ENCODE measurements at places on chromosomes 11 and 22. TPM values are rescaled to one million over a fixed set of nuclear protein-coding genes. Genes with fewer than 3 reads are reported as not detected.

DNA sequence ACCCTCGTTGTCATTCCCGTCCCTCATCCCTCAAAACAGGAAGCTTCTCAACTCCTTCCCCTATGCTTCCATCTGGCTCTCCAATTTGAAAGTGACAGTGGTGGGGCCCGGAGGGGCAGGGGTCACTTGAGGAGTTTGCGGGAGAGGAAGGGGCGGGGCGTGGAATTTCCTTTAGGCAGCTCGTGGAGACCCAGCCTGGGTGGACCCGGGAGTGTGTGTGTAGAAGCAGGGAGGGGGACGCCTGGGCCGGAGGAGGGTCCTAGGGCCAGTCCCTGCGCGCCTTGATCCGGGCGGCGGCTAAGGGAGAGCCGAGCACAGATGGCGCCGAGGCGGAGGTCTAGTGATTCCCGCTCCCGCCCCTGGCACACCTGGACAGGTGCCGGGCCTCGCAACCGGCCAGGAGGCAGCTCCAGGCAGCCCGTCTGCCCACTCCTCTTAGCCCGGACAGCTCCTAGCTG lies 7.8 kb upstream of the PAX6 start:
- no peak for DNase-seq

DNA sequence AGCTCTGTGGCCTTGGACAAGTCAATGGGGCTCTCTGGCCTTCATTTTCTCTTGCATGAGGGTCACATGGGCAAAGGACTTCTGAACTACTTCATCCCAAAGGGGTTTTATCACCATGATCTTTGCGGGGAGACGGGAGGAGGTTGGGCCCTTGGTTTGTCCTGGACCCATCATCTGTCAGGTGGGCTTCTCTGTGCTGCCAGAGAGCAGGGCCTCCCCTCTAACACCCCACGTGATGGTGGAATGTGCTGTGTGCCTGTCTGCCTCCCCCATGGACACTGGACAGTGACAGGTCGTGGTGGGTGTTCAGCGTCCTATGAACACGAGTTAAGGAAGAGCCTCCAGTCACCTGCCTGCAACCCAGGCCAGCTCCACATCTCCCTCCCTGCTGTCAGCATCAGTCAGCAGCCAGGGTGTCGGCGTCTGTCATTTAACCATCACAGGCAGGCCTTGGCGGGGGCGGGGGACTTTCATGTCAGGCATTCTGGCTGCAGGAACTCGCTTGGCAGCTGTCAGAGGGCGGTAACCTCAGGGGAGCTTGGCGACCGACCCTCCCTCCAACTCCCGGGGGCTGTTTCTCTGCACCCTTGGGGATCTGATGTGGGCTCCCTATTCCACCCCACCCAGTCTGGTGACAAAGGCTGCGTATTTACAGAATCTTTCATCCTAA lies 2.6 kb upstream of the SUN2 start:
- peak; percentile 89 for DNase-seq

DNA sequence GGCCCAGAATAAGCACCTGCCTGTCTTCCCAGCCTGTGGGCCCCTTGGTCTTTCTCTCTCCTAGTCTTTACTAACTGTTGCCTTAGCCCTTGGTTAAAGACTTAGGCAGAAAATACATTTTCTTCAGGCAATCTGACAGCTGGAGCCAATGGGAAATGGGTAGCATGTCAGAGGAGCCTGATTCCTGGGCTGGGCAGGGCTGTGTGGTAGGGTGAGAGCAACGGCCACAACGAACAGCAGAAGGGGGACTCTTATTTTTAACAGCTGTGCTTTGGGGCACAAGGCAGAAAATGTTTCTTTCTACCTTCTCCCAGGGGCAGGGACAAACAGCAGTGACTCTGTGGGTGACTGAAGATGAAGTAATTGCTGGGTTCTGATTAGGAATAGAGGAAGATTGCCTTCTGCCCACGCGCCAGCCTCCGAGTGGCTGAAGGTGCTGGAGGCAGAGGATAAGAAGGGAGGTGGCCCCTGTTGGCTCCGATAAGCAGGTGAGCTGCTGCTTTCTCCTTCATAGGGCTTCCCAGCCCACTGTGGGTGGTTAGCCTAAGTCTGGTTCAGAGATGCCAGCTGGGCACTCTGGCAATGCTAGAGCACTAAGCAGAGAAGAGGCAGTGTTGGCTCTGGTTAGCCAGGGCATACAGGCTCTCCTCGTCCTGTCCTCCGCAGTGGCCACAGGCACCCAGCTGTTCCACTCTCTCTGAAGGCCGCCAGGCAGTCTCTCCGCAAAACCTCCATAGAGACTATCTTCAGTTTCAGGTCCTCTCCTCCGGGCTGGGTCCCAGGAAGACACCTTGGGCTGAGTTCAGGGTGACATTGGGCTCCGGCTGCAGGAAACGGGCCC lies 1.5 kb downstream of the YPEL4 start:
- DNase-seq, result peak; percentile 40

GRCh38 chr11:72718101-72718501 lies 34.1 kb downstream of the ARAP1 start:
- no peak for DNase-seq

DNA sequence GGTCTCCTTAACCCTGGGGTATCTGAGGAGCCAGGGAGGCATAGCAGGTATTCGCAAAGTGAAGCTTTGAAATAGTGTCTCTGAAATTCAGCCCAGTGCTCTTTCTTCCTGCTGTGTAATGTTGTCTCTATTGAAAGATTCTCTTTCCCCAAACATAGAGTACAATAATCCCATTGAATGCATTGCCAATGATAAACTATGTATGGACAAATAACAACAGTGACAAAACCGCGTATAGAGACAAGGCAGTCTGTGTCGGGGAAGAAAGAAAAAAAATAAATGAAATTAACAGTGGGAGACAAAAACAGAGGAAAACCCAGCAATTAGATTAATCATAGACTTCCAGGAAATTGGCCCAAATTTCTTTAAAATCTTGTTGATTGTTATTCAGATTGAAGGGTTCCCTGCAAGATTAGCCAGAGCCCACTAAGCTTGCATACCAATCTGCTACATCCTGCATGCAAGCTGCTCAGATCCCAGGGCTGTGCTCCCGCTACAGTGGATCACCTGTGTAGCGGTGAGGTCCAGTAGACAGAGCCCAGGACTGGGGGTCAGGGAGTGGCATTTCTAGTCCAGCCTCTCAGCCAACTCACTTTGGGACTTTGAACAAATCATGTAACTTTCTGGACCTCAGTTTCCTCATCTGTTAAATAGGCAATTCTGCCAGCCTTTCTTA lies 492.8 kb downstream of the INSC start:
- no peak for DNase-seq

DNA sequence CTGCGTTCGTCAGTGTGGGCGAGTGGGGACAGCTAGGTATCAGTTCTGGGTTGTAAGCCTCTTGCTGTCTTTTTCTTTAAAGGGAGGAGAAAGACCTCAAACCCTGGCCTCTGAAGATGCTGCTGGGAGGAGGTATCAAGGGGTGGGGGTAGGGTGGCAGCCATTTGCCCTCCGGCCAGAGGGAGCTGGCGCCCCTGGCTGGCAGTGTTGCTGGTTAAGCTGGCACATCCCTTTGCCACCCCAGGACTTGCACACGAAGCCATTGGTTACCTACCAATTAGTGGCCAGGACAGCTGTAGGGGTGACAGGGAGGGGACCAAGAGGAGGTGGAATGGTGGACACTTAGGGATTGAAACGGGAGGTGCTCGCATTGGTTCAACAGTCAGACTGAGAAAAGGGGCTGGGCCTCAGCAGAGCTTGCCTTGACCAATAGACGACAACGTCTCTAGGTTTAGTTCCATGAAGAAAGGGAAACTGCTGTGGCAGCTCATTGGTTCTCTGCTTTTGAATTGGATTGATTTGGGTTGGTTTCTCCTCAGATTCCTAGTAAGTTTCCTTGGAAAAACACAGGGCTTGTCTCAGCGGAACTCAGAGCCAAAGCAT lies 77.9 kb downstream of the ST3GAL4 start:
- no peak for DNase-seq

GRCh38 chr22:23215294-23216241 lies 35.3 kb downstream of the BCR start:
- peak; percentile 26 for DNase-seq

DNA sequence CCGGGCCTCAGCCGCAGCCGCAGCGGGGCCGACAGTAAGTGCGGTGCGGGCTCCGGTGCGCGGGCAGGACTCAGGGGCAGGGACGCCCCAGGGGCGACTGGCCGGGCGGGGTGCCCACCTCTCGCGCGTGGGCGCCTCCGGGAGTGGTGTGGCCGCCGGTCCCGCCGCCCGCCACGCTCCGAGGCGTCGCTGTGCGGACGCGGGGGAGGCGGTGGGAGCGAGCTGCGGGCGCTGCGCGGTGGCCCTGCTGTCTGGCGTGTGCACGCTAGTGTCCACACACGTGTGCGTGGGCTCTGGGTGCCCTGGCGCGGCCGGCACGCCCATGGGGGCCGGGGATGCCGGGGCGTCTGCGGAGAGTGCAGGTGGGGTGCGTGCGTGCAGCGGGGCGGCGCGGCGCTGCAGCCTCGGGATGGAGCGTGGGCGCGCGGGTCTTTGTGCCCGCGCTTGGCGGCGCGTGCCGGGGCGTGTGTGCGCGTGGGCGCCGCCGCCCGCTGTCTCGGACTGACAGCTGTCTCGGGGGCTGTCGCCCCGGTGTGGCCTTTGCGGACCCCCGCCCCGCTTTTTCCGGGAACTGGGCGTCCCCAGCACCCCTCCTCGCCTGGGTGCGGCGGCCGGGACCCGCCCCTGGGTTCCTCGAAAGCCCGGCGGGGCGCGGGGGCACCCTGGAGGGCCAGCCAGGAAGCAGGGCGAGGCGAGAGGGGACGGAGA lies 804 bp downstream of the KCNK4 start:
- no peak for DNase-seq

- no peak for DNase-seq
These were observed 288.5 kb downstream of the NTM start for GRCh38 chr11:131658952-131659351.

DNA sequence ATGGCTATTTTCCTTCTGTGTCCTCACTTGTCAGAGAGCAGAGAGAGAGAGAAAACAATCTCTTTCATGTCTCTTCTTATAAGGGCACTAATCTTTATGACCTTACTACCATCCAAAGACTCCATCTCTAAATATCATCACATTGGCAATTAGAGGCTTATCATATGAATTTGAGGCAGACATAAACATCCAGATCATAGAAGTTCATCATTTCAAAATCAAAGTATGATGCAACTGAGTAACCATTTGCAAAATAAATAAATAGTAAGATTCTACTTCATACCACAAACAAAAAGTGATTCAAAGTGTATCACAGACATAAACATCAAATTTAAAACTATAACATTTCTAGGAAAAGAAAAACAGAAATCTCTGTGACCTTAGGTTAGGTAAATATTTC lies 504.7 kb upstream of the ARHGAP42 start:
- no peak for DNase-seq

DNA sequence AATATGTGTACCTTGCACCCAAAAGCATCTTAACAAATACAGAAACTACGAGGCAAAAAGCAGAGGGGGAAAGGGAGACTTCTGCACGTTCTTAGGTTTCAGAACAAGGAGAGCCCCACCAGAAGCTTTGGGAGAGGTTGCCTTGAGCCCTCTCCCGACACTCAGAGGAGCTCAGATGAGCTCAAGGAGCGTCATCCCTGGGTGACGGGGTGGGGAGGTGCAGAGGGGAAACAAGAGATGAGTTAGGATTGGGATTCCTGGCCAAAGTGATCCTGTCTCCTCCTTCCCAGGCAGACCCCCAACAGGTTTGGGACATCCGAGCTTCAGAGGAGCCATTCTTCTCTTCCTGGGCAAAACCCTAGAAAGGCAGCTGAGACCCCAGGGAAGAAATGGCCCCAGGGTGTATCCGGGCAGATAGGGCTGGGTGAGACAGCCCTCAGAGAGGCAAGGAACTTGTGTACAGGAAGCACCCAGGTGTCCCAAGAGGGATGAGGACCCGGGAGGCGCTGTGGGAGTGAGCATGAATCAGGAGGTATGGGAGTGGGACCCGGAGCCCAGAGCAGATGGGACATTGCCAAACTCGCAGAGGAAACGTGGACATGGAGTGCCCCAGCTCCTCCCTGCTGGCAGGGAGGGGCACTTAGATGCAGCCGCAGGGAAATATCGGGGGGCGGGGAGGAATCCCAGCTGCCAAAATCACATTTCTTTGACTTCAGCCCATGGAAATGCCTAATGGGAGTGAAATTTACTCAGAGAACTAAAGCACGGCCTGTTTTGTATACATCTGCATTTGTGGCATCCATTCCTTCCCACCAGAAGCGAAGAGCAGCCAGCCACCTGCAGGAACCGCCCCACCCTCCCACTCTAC lies 12.4 kb downstream of the C1QTNF6 start:
- DNase-seq, result no peak

- no peak for DNase-seq
These were observed 246.5 kb downstream of the CADM1 start for GRCh38 chr11:115257678-115258077.

GRCh38 chr22:41197038-41197972 lies 7.8 kb upstream of the L3MBTL2 start:
- DNase-seq, result peak; percentile 85

GRCh38 chr11:57312511-57313021 lies 12.2 kb downstream of the TNKS1BP1 start:
- DNase-seq, result no peak

GRCh38 chr11:116738975-116739374 lies 33.8 kb downstream of the BUD13 start:
- no peak for DNase-seq

DNA sequence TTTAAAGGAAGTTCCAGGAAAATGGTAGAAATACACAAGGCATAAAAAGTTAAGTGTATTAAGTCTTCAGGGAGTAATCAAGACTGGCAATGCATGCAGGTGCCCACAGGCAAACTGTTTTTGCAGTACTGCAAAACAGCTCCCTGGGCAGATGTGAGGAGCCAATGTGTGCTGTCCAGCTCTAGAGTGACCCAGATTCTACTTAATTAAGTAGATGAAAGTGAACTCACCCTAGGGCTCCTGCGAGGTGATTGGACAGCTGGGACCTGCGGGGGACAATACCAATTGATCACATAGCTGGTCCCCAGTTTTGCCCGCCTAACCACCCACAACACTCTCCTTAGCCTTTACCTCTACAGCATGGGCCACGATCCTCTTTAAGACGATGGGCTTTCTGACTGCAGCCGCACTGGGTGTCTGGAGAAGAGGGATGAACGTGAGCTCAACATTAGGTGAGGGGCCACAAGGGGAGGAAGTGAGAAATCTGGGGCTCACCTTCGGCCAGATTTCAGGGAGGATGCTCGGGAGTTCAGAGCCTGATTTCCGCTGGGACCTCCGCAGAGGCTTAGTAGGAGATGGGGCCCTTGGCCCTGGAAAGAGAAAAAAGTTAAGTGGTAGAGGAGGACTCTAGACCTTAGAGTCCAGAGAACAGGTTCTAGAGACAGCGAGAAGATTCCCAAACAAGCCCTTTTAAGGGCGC lies 556 bp downstream of the CDCA5 start:
- peak; percentile 34 for DNase-seq

- DNase-seq, result no peak
These were observed 14.1 kb downstream of the RHBDD3 start for GRCh38 chr22:29253561-29254285.

Gene CHEK1
- 155 TPM for total RNA-seq

Gene FOLR2
- not detected for total RNA-seq

Gene HEPHL1
- not detected for total RNA-seq

Gene MS4A8
- total RNA-seq, result not detected

Gene CHRDL2
- not detected for total RNA-seq

All from activated CD4-positive, alpha-beta memory T cell treated with anti-CD3 and anti-CD28 coated beads for 36 hours (primary cell).